Upper lobe of left lung (tissue), 6 donors: ENCODE measurements at places on chromosomes 1 and 21. TPM values are rescaled to one million over a fixed set of nuclear protein-coding genes. Genes with fewer than 3 reads are reported as not detected.

Gene PCP4
- total RNA-seq = 0.67 TPM

GRCh38 chr1:230109895-230110667 is 43.0 kb downstream of the GALNT2 start:
- H3K4me3 ChIP-seq = no peak overlapping the region
- DNase-seq = peak; percentile 34
- H3K27ac ChIP-seq = no peak overlapping the region
- H3K4me1 ChIP-seq = peaks cover 38% of the 10 kb centered on the region
- peaks cover 3% of the 10 kb centered on the region for H3K36me3 ChIP-seq

Gene ARHGEF19
- total RNA-seq = 3.5 TPM

DNA sequence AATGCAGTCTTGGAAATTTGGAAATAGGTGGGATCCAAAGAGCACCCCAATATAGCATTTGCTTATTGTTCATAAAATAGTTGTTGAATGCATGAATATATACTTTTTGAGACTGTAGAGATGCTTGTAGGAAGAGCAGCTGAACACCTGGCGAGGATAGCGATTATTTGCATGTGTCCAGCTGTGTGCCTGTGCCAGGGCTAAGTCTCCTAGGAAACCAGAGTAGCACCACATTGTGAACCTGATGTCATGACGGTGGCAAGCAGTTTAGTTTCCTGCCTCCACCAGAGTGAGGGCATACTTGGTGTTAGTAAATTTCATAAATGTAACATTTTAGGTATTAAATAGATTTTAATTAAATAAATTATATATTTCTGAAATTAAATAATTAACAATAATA is 37.3 kb upstream of the IRF2BP2 start:
- no peak for DNase-seq
- H3K36me3 ChIP-seq = no peaks in the 10 kb centered on the region
- peaks cover 23% of the 10 kb centered on the region for H3K4me1 ChIP-seq
- no peak overlapping the region for H3K4me3 ChIP-seq
- no peaks in the 10 kb centered on the region for H3K27me3 ChIP-seq

DNA sequence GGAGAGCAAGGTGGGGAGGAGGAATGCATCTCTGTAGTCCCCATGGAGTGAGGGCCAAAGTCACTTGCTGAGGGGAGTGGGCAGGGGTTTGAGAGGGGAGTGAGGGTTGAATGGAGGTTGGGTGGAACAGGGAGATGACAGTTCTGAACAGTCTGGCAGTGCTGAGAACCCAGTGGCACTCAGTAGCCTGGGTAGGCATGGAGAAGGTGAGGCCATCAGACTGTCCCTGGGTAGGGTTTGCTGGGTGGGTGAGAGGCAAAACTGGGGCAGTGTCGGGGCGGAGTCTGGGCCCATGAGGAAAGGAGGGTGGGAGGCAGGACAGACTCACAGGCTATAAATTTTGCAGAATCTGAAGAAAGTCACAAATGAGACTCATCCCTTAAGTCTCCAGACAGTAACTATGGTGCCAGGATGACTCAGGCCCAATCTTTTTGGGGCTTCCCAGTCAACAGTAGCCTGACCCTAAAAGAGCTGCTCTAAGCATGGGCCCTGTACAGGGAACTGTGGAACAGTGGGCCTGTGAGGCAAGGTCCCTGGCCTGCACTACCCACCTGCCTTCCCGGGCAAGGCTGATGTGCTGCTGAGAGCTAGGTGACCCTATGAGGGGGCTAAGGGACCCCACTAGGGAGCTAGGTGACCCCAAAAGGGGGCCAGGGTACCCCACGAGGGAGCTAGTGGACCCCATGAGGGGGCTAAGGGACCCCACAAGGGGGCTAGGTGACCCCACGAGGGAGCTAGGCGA is 51.0 kb upstream of the DMRTB1 start:
- H3K4me1 ChIP-seq = peaks cover 7% of the 10 kb centered on the region
- no peak for DNase-seq
- no peak overlapping the region for H3K4me3 ChIP-seq
- H3K36me3 ChIP-seq = no peaks in the 10 kb centered on the region
- no peak overlapping the region for H3K27ac ChIP-seq

DNA sequence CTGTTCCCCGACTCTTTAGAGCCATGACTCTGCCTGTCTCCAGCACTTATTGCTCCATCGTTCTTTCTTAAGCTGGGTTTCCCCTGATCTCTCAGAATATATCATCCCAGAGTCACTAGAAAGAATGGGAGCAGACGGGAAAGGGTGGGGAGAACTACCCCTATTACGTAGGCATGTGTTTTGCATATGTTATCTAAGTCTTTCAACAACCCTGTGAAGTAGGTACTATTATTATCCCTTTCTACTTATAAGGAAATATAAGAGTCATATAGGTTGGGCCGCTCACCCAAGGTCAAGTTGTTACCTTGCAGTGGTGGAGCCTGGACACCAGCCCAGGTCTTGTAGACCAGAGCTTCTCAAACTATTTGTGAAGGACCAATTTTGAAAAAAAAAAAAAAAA is 38.7 kb downstream of the ELF3 start:
- peak overlapping the region; percentile 89 for H3K27ac ChIP-seq
- no peak for DNase-seq
- no peaks in the 10 kb centered on the region for H3K36me3 ChIP-seq
- no peaks in the 10 kb centered on the region for H3K4me1 ChIP-seq
- no peak overlapping the region for H3K4me3 ChIP-seq
- no peaks in the 10 kb centered on the region for H3K27me3 ChIP-seq

DNA sequence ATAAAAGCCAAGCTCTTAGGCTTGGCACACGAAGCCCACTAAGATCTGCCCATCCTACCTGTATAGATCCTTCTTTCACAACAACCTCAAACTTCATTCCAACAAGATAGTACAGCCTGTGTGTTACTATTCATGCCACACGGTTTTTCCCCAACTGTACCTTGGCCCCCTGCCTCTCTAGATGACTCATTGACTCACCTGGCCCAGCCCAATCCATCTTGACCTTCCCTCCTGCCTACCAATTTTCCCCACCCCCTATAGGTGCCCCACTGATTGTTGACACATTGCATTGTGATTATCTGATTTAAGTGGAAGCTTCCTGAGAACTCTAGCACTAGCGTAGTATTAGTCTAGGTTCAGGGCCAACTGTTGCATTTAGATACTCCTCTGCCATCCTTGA is 2.0 kb upstream of the CD101 start:
- H3K4me1 ChIP-seq = no peaks in the 10 kb centered on the region
- H3K4me3 ChIP-seq = no peak overlapping the region
- no peak for DNase-seq
- no peaks in the 10 kb centered on the region for H3K27me3 ChIP-seq
- H3K27ac ChIP-seq = no peak overlapping the region

GRCh38 chr1:22414244-22414751 is 37.4 kb upstream of the ZBTB40 start:
- no peaks in the 10 kb centered on the region for H3K36me3 ChIP-seq
- no peak overlapping the region for H3K4me3 ChIP-seq
- peaks cover 18% of the 10 kb centered on the region for H3K4me1 ChIP-seq
- DNase-seq = no peak

Gene TMPRSS2
- 110 TPM for total RNA-seq

- peak; percentile 40 for DNase-seq
- peaks cover 63% of the 10 kb centered on the region for H3K4me1 ChIP-seq
- no peaks in the 10 kb centered on the region for H3K27me3 ChIP-seq
- H3K36me3 ChIP-seq = no peaks in the 10 kb centered on the region
- H3K27ac ChIP-seq = peak overlapping the region; percentile 19
- no peak overlapping the region for H3K4me3 ChIP-seq
Measured at GRCh38 chr1:109793486-109794318, 30.0 kb upstream of the EPS8L3 start.

Gene GSTM1
- not detected for total RNA-seq

GRCh38 chr21:35681946-35682345 is 378.4 kb downstream of the SETD4 start:
- no peak overlapping the region for H3K27ac ChIP-seq
- DNase-seq = no peak
- no peaks in the 10 kb centered on the region for H3K4me1 ChIP-seq

GRCh38 chr1:7810395-7810794 is 26.3 kb downstream of the PER3 start:
- H3K36me3 ChIP-seq = peaks cover 85% of the 10 kb centered on the region
- peak; percentile 31 for DNase-seq
- H3K4me1 ChIP-seq = no peaks in the 10 kb centered on the region
- H3K27me3 ChIP-seq = no peaks in the 10 kb centered on the region

Gene AK2
- 123 TPM for total RNA-seq

Gene CDK18
- total RNA-seq = 27.1 TPM

Gene LCE1D
- total RNA-seq = not detected

DNA sequence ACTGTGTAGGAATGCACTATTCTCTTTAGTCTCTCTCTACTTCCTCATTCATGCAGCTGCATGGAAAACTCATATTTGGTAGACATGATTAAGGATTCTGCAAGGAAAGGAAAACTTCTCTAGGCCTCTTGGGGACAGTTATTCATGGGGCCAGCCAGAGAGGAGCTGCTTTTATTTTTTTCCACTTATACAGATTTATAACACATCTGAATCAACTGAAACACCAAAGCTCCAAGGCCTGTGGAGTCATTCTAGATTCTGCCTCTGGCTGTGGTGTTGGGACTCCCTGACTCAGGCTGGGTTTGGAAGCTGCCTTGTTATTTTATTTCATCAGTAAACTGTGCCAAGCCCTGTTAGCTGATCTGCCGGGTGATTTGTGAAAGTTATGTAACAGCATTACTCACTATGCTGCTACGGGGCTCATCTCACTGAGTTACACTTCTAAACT is 83.9 kb upstream of the EDEM3 start:
- H3K27me3 ChIP-seq = no peaks in the 10 kb centered on the region
- DNase-seq = no peak
- H3K36me3 ChIP-seq = no peaks in the 10 kb centered on the region
- H3K27ac ChIP-seq = peak overlapping the region; percentile 10
- no peaks in the 10 kb centered on the region for H3K4me1 ChIP-seq

Gene C4BPA
- total RNA-seq = 618 TPM

DNA sequence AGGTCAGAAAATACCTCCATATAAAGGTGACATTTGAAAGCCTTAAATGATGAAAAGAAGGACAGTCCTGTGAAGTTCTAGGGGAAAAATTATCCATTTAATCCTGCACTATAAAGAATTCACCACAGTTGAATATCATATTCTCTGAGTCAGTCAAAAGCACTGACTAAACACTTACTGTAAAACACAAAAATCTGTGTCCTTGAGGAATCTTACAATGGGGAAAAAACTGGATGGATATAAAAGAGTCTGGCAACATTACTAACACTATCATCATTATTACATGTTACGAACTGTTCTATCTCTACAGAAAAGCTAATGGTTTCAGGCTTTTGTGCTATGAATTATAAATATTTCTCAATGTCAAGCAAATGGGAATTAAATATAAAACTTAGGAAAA is 42.4 kb upstream of the HP1BP3 start:
- H3K4me3 ChIP-seq = no peak overlapping the region
- no peak for DNase-seq
- no peaks in the 10 kb centered on the region for H3K27me3 ChIP-seq

Gene SLC25A34
- 9.4 TPM for total RNA-seq

DNA sequence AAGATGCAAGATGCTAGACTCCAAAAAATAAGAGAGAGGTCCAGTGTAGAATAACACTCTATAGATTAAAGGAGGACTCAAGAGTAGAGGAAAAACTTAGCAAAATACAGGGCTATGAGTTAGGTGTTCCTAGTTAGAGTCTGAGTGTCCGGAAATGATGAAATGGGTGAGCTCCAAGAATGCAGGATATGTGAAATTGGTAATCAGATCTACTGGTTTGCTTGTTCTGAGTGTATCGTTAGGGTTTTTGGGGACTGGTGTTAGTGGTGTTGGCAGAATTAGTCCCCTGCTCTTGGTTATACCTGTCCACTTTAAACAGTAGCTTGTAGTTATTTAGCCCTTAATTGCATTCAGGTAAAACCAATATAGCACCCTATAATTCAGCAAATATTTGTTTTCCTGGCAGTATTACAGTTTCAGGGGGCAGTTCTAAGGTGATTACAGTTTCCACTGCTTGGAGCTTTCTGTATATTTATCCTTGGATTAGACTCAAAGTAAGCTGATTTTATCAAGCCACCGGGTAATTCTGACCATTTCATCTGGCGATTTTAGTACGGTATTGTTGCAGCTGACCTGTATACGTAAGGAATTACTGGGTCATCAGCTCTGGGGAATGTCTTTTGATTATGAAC is 332.7 kb downstream of the CHRM3 start:
- H3K4me3 ChIP-seq = no peak overlapping the region
- H3K27ac ChIP-seq = no peak overlapping the region
- no peaks in the 10 kb centered on the region for H3K4me1 ChIP-seq
- H3K27me3 ChIP-seq = no peaks in the 10 kb centered on the region
- H3K36me3 ChIP-seq = no peaks in the 10 kb centered on the region
- no peak for DNase-seq

DNA sequence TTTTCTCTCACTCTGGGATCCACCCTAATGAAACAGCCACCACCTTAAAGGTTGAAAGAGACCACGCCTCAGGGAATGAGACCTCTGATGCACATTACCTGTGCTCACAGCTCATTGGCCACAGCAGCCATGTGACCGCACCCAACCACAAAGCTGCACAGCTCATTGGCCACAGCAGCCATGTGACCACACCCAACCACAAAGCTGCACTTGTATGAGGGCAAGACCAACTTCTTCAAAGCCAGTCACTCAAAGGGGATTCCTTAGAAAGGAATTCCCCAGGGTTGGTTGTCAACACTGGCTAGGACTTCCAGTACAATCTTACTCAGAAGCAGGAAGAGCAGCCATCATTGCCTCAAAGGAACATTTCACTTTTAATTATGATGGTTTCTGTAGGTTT is 43.6 kb upstream of the PDE9A start:
- H3K27me3 ChIP-seq = no peaks in the 10 kb centered on the region
- no peaks in the 10 kb centered on the region for H3K4me1 ChIP-seq
- H3K36me3 ChIP-seq = no peaks in the 10 kb centered on the region
- no peak overlapping the region for H3K27ac ChIP-seq
- DNase-seq = peak; percentile 18
- H3K4me3 ChIP-seq = no peak overlapping the region

- no peaks in the 10 kb centered on the region for H3K36me3 ChIP-seq
- no peak for DNase-seq
- no peak overlapping the region for H3K27ac ChIP-seq
Measured at GRCh38 chr1:200561856-200562214, 58.7 kb downstream of the KIF14 start.

DNA sequence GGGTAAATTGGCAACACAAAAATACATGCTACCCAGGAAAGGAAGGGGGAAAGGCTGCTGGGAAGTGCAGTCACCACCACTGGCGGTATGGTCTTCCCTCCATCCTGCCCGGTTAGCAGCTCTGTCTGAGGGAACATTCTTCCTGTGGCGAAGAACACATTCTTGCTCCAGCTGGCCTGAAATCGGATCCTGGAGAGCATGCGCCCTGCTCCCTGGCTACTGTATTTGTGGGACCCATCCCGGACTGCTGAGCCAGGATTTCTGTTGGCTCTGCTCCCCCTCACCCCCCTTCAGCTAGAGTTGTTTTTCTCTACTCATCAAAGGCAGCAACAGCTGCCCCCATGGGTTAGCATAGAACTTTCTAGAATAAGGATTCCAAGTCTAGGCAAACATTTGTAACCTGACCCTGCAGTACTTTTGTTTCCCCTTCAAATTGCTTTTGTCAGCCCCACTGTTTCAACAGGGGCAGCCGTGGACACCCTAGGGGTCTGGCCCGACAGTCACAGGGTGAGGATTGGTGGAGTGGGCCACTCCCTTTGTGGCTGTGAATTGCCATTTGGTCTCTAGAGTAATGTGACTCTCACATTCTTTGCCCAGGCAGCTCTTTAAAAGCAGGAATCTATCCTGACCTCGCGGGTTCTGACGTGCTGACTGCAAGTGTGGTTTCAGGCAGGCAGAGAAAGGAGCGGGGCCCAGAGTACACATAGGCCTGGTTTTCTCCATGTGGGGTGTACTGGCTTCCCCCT is 157.7 kb downstream of the TOMM20 start:
- no peak for DNase-seq
- peaks cover 63% of the 10 kb centered on the region for H3K4me1 ChIP-seq
- no peaks in the 10 kb centered on the region for H3K27me3 ChIP-seq
- H3K36me3 ChIP-seq = no peaks in the 10 kb centered on the region

Gene AK5
- total RNA-seq = 0.10 TPM

Gene VWA5B1
- not detected for total RNA-seq
